ENCODE measurements at places on chromosomes 5 and 9.

- peak; percentile 76 for DNase-seq
These were observed 726.4 kb upstream of the GRAMD2B start for GRCh38 chr5:125696762-125697161.

DNA sequence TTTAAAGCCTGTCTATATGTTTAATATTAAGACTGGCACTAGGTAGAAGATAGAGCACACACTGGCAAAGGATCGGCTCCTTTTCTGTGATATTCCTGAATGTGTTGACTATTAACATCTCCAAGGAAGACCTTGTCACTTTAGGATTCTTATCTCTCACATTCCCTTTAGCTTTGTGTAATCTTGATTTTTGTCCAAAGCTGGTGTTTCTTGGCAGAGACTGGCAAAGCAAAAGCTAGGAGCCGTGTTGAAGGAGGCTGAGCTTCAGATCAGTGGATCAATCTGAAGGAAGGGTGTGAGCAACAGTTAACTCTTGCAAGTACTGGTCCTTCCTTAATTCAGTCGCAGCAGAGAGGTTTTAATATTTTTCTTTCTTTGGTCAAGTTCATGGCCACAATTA is 830.4 kb upstream of the ZNF608 start:
- DNase-seq = no peak

DNA sequence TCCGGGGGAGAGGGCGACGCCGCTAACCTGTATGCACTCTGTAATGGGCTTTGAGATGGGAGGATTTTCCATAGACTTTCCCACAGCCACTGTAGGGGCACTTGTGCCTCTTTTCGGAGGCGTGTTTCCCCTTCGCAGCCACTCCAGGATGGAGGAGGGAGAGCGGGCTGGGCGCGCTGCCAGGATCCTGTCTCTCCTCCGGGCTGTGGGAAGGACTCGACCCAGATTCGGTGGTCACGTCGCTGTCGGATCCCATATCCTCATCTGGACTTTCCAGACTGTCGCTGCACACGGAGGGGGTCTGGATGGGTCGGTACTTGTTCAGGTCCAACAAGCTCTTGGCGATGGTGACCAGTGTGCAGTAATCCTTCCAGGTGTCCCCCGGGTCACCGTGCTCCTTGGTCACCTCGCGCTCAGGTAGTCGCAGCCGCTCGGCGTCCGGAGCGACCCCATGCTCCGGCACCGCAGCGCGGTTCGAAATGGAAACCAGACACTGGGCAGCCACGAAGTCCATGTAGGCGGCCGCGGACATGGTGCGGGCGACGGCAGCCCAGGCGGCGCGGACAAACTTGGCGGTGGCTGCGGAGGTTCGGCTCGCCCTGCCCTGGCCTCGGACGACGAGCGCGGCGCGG is 1.5 kb downstream of the KLF9 start:
- DNase-seq = peak; percentile 62

DNA sequence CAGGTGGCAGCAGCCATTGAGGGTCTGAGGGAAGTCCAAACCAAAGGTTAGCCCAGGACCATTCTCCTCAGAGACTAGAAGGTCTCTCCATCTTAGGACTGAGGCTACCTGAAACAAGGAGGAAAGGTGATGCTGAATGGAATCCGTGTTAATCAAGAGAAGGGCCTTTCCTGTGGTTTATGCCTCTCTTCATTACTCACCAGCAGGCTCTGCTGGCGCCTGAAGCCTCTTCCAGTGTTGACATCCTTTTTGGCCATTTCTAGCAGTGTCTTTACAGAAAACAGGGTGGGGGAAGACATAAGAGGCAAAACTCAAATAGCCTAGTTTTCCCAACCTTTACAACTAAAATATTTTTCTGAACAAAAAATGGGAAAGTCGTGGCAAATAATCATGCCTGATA is 98.0 kb downstream of the ENC1 start:
- peak; percentile 26 for DNase-seq

- DNase-seq = no peak
These were observed 62.4 kb downstream of the ZNF354C start for GRCh38 chr5:179122411-179123108.

DNA sequence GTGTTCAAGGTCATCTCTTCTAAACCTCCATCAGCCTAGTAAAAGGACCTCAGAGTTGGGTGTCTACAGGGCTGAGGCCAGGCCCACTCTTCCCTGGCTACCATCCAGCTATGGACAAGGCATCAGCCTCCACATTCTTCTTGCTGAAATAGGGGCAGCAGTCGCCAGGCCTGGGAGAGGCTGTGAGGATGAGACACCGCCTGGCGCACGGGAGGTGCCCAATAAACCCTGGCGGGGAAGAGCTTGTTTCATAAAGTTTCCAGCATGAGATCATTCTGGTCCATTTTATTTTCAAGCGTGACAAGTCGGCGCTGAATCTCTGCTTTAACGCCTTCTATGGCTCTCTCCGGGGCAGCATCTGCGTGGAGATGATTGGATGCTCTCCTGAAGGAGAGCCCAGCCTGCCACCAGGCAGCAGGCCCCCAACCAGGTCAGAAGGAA is 153.4 kb downstream of the OLFM1 start:
- no peak for DNase-seq

Measured in AG08395 (cell line).